ENCODE measurements at places on chromosomes 11 and 22.

- DNase-seq, result no peak
Observed at GRCh38 chr11:47863898-47864430, 15.8 kb upstream of the NUP160 start.

DNA sequence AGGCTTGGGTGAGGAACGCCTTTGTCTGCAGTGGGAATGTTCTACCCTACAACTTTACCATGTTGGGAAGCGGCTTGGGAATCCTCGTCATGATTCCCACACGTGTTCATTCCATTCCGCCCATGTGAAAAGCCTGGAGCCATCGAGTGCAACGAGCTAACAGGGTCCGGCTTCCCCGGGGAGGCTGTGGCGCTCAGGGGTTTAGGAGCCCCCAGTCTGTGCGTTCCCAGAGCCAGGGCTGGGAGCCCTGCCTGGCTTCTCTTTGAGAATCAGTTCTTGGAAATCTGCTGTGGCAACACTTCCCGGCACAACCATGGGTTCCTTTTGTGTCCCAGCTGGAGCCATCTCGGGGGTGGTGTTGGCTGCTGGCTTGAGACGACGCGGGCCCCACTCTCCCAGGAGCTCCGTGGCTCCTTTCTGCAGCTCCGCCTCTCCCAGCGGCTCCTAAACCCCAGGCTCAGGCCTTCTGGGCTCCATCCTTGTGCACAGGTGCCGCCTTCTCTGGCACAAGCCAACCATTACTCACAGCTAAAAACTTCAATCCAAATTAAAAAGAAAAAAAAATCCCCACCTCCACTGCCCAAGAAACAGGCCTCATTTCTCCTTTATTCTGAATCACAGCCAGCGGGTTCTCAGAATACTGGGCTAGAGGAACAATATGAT lies 18.7 kb upstream of the PPFIA1 start:
- DNase-seq, result no peak

- DNase-seq, result no peak
Observed at GRCh38 chr11:41431784-41432183, 27.7 kb downstream of the LRRC4C start.

GRCh38 chr22:21726650-21727049 lies 8.9 kb downstream of the YPEL1 start:
- no peak for DNase-seq

DNA sequence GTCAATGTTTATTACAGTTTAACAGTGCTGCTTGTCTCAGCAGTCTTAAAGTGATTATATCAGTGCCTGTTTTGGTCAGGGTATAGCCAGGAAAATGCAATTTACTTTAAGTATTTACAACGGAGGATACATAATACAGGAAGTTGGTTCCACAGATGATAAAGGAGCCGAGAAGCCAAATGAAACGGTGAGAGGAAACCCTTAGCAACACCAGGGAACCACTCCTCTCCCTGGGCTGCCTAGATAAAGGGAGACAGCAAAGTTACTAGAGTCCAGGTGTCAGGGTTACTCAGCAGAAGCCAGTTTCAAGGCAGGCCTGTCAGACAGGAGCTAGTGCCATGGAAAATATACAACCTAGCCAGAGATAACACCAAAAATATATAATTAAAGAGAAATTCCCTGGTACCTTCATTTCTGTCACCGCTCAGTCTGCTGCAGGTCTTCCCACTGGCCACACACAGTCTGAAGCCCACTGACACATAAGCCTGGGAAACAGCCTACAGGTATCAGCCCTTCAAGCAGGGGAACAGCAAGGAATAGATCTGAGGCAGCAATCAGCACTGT lies 55.5 kb downstream of the FAM76B start:
- no peak for DNase-seq

DNA sequence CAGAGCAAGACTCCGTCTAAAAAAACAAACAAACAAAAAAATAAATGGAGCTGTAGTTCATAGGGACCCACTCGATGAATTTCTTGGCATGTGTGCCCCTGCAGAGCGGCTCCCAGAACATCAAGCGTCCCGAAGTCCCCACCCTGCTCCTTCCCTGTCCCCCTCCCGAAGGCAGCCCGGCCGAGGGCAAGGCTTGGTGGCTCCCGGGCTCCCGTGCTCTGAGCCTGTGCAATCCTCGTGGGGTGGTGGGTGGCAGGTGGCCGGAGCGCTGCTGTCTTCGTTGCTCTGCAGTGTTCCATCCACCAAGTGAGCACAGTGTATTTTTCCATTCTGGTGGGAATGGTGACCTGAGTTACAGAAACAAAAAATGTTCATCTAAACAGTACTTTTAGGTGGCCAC lies 33.5 kb upstream of the GAL start:
- DNase-seq, result no peak

- no peak for DNase-seq
Observed at GRCh38 chr11:131924457-131925201, 554.2 kb downstream of the NTM start.

GRCh38 chr11:18853086-18853720 lies 61.6 kb upstream of the PTPN5 start:
- DNase-seq, result no peak

DNA sequence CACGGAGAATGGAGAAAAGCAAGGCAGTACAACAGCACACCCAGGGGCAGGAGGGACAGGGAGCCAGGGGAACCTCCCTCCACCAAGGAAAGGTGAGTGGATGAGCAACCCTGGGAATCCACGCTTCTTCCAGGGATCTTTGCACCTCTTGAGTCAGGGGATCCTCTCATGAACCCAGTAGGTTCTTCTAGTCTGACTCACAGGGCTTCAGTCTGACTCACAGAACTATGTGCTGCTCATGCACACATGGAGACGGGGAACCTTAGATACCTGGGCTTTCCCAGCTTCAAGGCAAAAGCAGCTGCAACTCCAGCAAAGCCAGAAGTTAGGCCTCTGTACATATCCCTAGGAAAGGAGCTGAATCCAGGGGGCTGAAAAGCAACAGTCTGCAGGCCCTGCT lies 1021.4 kb upstream of the TENM4 start:
- no peak for DNase-seq

GRCh38 chr11:1368216-1368615 lies 21.5 kb upstream of the BRSK2 start:
- no peak for DNase-seq

GRCh38 chr11:2649400-2649799 lies 50.4 kb downstream of the KCNQ1OT1 start:
- no peak for DNase-seq

GRCh38 chr22:30605449-30606110 lies 1.4 kb upstream of the TCN2 start:
- no peak for DNase-seq

DNA sequence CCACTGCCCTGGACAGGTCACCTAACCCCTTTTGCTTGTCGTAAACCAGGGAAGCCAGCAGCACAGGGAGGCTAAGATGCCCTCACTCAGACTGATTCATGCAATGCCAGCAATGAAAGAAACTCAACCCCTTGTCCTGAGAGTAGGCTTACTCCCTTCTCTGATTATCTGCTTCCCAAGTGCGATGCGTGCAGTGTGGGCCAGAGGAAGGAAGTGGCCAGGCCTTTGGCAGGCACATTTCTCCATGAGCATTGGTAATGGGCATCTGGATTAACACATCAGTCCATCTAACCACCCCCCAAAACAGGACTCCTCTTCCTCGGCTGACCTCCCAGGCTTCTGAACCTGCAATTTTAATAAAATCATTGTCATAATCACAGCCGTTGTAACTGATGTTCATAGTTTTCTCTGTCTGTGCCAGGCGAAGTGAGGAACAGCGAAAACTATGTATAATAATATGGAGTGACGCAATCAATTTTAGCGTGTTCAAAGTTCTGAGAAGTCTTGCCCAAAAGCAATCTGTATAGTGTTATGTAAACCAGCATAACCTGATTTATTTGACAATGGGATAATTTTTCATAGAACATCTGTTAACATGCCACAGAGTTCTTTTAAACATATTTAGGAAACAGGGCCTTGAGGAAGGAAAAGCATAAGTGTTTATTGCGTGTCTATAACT lies 33.9 kb downstream of the TST start:
- no peak for DNase-seq

DNA sequence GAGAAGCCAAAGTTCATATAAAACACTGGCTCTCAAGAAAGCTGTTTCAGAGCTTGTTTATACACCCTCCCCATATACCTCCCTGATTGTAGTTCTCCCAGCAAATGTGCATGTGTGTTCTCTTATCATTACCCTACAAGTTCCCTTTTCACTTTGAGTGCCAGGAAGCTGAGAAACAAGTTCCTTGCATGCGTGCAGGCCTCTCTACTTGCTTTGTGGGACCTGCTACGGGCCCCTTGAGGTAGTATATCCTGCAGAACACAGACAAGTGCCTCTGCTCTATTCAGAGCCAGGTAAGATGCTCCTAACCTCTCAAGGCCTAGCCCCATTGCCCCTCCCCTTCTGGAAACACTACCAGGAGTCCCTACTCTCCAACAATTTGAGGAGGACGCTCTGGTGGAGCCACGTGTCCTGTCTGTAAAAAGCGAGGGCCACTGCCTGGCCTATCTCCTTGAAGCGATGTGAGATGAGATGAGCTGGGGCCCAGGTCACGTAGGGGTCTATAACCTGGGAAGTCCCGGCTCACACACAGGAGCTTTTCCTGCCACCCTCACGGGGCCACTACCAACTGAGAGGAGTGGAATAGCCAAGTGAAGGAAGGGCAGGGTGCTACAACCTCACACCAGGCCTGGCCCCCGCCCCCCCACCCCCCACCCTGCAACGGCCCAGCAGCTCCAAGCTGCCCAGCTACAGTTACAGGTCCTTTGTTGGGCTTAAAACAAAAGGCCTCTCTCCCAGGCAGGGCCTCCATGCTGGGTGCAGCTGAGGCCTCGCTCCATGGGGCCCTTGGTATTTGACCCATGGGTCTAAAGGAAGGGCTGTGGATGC lies 2.6 kb upstream of the ATP5MGL start:
- no peak for DNase-seq

- DNase-seq, result no peak
Observed at GRCh38 chr11:34793666-34794065, 122.5 kb downstream of the APIP start.

DNA sequence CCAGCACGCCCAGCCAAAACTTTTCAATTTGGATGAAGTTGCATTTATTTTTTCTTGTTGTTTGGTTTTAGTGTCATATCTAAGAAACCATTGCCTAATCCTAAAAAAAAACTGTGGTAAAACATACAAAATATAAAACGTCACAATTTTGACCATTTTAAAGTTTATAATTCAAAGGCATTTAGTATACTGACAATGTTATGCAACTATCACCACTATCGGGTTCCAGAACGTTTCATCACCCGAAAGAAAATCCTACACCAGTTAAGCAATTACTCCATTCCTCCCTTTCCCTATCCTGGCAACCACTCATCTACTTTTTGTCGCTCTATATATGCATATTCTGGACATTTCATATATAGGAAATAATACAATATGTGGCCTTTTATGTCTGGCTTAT lies 30.5 kb upstream of the PHOX2A start:
- DNase-seq, result no peak

GRCh38 chr11:85718126-85718943 lies 32.3 kb upstream of the CCDC89 start:
- DNase-seq, result no peak

DNA sequence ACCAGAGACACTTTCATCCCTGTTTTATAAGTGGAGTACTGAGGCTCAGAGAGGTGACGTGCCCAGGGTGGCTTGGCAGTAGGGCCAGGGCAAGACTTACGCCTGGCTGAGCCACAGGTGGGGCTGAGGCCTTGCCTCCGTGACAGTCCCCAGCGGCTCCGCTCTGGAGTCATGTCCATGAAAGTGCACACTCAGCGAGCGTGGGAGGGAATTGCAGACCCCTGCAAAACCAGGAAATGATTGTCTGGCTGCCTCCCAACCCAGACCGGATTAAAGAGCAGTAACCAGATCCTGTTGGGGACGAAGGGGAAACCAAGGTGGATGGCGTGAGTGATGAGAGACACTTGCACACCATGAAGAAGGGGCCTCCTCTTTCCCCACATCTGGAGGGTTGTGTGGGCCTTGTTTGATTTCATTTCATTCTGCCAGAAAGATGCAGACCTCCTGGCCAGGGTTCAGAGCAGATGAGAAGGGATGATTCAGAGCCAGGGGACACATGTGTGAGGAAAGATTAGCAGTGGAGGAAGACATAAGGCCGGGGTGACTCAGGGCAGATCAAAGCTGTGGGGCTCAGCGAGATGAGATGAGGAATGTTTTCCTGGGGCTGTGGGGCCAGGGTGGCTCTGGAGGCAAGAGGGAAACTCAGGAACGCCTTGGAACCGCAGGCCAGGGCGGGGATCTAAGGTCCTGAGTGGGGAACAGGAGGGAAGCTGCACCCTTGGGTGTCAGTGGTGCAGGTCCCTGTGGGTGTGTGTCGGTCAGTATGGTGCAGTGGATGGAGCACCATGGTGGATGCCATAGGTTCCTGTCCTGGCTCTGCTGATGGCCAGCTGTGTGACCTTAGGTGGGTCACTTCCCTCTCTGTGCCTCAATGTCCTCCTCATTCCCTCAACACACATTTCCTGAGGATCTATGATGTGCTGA lies 29.9 kb upstream of the LRRC32 start:
- no peak for DNase-seq

- DNase-seq, result no peak
Observed at GRCh38 chr11:2934021-2934550, 4.9 kb upstream of the PHLDA2 start.

GRCh38 chr11:114166897-114167323 lies 107.4 kb downstream of the ZBTB16 start:
- no peak for DNase-seq

DNA sequence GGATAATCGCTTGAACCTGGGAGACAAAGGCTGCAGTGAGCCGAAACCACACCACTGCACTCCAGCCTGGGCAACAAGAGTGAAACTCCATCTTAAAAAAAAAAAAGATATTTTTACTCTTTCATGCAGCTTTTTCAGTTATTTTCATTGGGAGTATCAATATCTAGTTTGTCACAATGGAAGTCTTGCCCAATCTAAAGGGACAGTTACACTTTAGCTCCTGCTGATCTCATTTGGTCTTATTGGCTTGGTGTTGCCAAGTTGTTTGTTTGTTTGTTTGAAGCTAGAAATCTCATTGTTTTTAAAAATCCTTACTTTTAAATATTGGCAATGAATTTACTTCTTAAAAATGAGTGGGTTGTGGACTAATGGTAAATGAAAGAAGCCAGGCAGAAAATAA lies 24.7 kb downstream of the CEP295 start:
- no peak for DNase-seq

GRCh38 chr11:125955856-125956255 lies 10.0 kb downstream of the VSIG10L2 start:
- no peak for DNase-seq

- DNase-seq, result no peak
Observed at GRCh38 chr11:20530942-20531703, 68.3 kb upstream of the SLC6A5 start.

DNA sequence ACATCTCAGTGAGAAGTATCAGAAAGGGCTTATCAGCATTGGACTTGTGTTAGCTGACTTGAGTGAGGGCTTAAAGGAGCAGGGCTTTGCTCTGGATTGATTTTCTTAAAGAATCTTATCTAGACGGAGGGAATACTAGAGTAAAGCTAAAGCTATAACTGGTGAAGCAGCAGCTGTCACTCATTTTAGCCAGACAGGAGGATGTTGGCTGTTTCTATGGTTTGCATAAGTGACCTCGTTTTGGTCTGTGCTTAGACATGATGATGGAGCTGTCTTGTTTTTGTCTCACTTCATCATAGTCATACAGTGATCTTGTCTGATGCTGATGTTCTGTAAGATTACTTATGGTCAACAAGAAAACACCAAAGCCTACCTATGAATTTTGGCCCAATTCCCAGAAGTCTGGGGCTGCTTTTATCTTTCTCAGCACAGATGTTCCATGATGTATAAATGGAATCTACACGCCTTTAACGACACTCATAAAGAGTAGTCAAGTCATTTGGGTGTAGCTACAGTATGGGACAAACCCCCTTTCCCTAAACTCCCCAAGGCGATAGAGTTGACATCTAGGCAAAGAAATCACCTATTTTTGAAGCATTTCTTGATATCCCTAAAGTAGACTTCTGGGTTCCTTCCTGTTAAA lies 77.5 kb upstream of the UCP3 start:
- no peak for DNase-seq

Measured in hypothalamus (tissue), 51 donors.